Dorsolateral prefrontal cortex (tissue), 122 donors: ENCODE measurements at places on chromosomes 3 and 15. TPM values are rescaled to one million over a fixed set of nuclear protein-coding genes. Genes with fewer than 3 reads are reported as not detected.

- DNase-seq, result no peak
These were observed 848.0 kb downstream of the TUSC7 start for GRCh38 chr3:117557464-117558090.

GRCh38 chr3:188446766-188447165 is 292.8 kb downstream of the LPP start:
- no peak for DNase-seq

DNA sequence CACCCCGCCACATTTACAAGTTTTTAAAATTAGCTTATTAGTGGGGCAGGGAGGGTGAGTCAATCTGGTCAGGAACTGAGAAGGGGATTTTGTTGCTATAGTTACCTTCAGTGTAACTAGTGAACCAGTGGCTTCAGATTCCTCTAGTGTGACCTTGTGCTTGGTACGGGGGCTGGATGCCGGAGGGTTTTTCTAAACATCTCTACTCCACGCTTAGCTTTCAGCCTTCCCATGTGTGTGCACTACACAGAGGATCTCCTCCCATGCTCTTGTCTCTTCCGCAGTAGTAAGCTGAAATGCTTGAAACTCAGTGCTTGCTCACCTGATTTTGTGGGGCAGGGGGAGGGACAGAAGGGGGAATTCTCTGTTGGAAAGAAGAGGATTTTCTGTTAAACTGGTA is 67.9 kb upstream of the AKAP13 start:
- no peak for DNase-seq

DNA sequence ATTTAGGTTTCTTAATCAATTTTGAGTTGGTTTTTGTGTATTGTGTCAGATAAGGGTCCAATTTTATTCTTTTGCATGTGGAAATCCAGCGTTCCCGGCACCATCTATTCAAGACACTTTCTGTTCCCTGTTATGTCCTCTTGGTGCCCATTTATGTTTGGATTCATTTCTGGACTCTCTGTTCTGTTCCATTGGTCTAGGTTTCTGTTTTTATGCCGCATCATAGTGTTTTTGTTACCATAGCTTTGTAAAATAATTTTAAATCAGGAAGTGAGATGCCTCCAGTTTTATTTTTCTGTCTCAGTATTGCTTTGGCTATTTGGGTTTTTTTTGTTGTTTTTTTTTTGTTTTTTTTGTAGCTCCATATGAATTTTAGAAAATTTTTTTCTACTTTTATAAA is 97.1 kb downstream of the LRRC28 start:
- no peak for DNase-seq

DNA sequence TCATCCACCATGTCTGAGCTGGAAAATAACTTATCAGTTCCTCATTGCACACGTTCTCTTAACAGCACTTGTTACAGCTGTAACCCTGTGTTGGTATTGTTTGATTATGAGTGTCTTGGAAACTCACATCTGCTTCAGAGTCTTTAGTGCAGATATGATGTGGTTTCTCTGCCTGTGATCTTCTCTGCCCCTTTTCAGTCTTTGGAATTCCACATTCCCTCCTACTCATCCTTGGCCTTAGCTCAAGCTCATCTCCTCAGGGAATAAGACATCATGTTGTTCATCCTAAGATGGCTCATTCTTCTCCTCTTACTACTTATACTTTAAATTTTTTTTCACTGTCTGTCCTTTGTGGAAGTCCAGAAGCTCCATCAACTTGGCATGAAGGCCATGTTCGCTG is 77.7 kb downstream of the SYNPR start:
- no peak for DNase-seq

DNA sequence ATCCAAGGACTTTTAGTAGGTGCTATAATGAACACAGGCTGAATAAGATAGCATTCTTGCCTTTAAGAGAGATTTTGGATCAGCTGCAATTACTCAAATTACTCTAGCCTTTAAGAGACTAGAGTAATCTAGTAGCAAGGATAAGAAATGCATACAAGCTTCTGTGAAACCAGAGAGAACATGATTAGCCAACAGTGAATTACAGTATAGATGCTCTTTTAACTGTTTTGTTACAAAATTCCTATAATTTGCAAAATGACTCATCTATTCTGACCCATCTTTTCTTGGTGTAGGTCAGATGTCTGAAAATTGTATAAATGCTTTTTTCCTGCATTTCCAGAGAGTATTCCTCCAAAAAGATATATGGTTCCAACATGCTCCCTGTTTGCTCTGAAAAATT is 66.9 kb downstream of the CEP63 start:
- no peak for DNase-seq

GRCh38 chr3:136385457-136385856 is 135.3 kb downstream of the PCCB start:
- DNase-seq, result no peak

The C2CD4A gene
- not detected for total RNA-seq

The C3orf85 gene
- not detected for total RNA-seq

The POPDC2 gene
- 3.4 TPM for total RNA-seq

The CCR9 gene
- total RNA-seq, result 0.66 TPM

The MYZAP gene
- total RNA-seq, result 2.8 TPM

The GNB5 gene
- 97.1 TPM for total RNA-seq
